ENCODE measurements at places on chromosomes 3 and 15. TPM values are rescaled to one million over a fixed set of nuclear protein-coding genes. Genes with fewer than 3 reads are reported as not detected.

- DNase-seq: no peak
Measured at GRCh38 chr3:31728403-31728802, 195.7 kb downstream of the STT3B start.

GRCh38 chr3:130459944-130460343 lies 57.0 kb upstream of the COL6A6 start:
- no peak for DNase-seq

- DNase-seq: no peak
Measured at GRCh38 chr15:80020731-80021130, 38.7 kb upstream of the ZFAND6 start.

- no peak for DNase-seq
Measured at GRCh38 chr3:171398343-171398742, 61.9 kb downstream of the TNIK start.

KIF23 gene
- total RNA-seq: 2.0 TPM

ATP8B4 gene
- 5.7 TPM for total RNA-seq

Measured in ovary (tissue), 10 donors.